ENCODE measurements at places on chromosomes 2 and 18. TPM values are rescaled to one million over a fixed set of nuclear protein-coding genes. Genes with fewer than 3 reads are reported as not detected.

DNA sequence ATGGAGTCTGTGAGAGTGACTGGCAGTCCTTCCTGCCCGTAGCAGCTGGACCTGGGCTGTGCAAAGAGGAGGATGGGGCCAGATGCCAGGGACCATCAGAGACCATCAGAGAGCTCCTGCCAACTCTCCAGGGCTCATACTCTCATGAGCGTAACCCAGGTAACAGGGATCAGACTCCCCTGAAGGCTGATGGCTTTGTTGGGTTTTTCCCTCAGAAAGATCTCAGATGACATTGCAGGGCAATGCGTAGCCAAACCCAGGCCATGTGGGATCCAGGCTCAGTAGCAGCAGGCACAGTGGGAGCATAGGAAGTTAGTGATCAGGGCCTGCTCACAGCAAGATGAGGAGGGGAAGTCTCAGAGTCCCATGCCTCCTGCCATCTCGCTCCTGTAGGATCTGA, 218.0 kb downstream of the LOXHD1 start:
- no peaks in the 10 kb centered on the region for H3K4me1 ChIP-seq
- H3K36me3 ChIP-seq = no peaks in the 10 kb centered on the region
- H3K27ac ChIP-seq = no peak overlapping the region
- no peak for DNase-seq

DNA sequence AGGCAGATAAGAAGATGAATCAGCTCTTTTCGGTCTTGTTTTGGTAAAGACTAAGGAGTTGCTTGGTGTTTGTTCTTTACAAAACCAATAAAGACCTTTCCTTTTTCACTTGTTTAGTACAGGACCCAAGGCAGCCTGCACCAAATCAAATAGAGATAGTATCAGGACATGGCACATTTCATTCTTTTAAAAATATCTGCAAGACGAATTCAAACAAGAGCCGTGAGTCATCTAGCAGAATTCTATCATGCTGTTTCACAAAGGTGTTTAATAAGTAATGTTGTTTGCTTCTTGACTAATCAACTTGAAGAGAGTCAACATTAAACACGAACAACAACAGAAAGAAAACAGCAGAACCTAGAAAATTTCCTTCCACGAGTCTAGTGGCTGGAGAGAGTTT, 102.8 kb upstream of the TTN start:
- no peaks in the 10 kb centered on the region for H3K27me3 ChIP-seq
- no peak overlapping the region for H3K27ac ChIP-seq
- H3K4me1 ChIP-seq = no peaks in the 10 kb centered on the region
- DNase-seq = no peak

DNA sequence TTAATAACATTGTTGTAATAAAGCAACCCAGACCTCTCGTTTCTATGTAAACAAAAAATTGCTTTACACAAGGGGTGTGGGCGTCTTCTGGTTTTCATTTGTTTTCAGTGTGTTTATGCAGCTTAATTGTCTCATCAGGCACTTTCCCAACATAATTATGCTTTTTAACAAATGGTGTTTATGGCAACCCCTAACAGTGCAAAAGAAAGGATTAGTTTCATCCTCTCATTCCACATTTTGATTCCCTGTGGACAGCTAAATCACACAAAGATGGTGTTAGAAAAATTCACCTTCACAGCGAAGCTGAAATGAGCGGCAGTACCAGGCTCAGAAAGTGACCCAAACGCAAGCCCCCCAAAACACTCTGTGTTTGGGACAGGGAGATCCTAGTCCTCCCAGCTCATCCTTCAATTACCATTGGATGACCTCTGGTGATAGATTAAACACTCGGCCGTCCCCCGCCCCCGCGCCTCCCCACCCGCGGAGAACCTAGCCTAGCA, 724 bp downstream of the FTCDNL1 start:
- no peak overlapping the region for H3K27ac ChIP-seq
- H3K4me1 ChIP-seq = peaks cover 9% of the 10 kb centered on the region
- peak overlapping the region; percentile 58 for H3K4me3 ChIP-seq
- no peaks in the 10 kb centered on the region for H3K36me3 ChIP-seq

The SUCLG1 gene
- 88.1 TPM for total RNA-seq

- no peak for DNase-seq
- H3K27ac ChIP-seq = no peak overlapping the region
- no peaks in the 10 kb centered on the region for H3K4me1 ChIP-seq
These were observed 262.9 kb upstream of the CDH2 start for GRCh38 chr18:28439870-28440269.

GRCh38 chr2:96409820-96410164, 74.2 kb downstream of the NCAPH start:
- H3K36me3 ChIP-seq = no peaks in the 10 kb centered on the region
- H3K27ac ChIP-seq = no peak overlapping the region
- no peak overlapping the region for H3K4me3 ChIP-seq
- H3K27me3 ChIP-seq = no peaks in the 10 kb centered on the region
- no peaks in the 10 kb centered on the region for H3K4me1 ChIP-seq
- DNase-seq = peak; percentile 46

- no peaks in the 10 kb centered on the region for H3K27me3 ChIP-seq
- H3K36me3 ChIP-seq = no peaks in the 10 kb centered on the region
- H3K4me1 ChIP-seq = peaks cover 48% of the 10 kb centered on the region
- peak; percentile 54 for DNase-seq
- peak overlapping the region; percentile 11 for H3K27ac ChIP-seq
- H3K4me3 ChIP-seq = no peak overlapping the region
These were observed 13.9 kb downstream of the RDH14 start for GRCh38 chr2:18546567-18546966.

DNA sequence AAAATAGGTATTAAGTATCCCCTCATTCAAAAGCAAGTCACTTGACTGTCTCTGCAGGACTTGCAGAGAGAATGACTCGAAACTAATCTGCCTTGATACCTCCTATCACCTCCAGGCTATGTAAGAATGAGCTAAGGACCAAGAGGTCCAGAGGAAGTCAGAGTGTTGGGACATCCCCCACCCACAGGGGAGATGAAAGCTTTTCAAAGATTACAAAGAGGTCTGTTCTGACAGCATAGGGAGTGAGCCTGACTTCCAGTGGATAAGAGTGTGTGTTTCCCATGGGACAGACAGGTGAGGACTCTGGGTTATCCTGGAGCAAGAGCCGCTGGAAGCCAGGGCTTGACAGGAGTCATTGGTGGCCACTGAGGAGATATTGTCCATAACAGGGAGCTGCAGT, 85.0 kb upstream of the TACR1 start:
- H3K36me3 ChIP-seq = no peaks in the 10 kb centered on the region
- no peak overlapping the region for H3K4me3 ChIP-seq
- no peaks in the 10 kb centered on the region for H3K27me3 ChIP-seq
- DNase-seq = no peak
- H3K27ac ChIP-seq = no peak overlapping the region

DNA sequence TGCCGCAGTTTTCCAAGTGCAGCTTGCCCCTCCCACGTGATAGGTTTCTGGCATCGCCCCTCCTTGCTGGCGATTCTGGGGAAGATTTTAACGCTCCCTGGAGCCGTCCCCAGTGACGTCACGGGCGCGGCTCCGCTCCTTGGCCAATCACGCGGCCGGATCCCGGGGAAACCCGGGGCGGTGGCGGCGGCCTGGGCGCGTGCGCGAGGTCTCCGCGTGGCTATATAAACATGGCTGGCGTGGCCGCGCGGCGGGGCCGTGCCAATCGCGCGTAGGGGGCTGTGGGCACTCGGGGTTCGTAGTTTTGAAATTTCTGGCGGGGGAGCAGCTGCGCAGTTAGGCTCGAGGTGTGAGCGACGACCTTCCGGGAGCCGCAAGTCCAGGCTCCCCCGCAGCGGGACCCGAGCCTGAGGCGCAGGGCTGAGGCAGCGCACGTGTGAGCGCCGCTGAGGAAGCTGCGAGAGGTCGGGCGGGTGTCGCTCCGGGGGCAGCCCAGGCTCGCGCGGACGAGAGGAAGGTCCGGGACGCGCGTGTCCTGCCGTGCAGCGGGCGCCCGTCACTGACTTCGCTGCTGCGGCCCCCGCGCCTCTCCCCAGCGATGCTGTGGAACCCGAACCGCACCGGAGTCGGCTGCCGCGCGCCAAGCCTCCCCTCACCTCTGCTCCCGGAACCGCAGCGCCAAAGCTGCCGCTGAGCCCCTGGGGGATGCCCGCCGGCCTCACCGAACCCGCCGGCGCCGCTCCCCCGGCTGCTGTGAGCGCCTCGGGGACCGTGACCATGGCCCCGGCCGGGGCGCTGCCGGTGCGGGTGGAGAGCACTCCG, at the start of gene TAF4B:
Gene TAF4B, plus strand, starts transcription at position 217 of the 822 bp plus-strand sequence. Its CDS starts 489 bp downstream, at position 706.
- H3K4me1 ChIP-seq = no peaks in the 10 kb centered on the region
- H3K27me3 ChIP-seq = no peaks in the 10 kb centered on the region
- DNase-seq = peak; percentile 95
- H3K27ac ChIP-seq = peak within 1 kb of the TSS; percentile 51

DNA sequence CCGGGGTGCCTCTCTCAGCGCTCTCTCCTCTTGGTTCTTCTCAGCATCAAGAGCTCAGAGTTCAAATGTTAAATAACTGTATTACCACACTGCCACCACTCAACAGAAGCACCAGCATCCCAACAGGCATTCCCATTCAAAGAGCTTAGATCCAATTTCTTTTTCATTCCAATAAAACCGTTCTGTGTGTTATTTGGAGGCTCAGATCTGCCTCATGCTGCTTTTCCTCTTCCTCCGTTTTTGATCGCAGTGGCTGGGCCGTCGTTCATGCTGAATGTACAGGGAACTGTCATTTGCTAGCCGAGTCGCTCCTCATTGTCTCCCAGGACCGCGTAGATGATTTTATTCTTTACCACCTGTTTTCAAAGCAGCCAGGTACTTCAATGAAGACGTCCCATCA, 798.9 kb upstream of the SALL3 start:
- no peaks in the 10 kb centered on the region for H3K36me3 ChIP-seq
- no peak overlapping the region for H3K27ac ChIP-seq
- H3K4me1 ChIP-seq = no peaks in the 10 kb centered on the region
- H3K27me3 ChIP-seq = no peaks in the 10 kb centered on the region

DNA sequence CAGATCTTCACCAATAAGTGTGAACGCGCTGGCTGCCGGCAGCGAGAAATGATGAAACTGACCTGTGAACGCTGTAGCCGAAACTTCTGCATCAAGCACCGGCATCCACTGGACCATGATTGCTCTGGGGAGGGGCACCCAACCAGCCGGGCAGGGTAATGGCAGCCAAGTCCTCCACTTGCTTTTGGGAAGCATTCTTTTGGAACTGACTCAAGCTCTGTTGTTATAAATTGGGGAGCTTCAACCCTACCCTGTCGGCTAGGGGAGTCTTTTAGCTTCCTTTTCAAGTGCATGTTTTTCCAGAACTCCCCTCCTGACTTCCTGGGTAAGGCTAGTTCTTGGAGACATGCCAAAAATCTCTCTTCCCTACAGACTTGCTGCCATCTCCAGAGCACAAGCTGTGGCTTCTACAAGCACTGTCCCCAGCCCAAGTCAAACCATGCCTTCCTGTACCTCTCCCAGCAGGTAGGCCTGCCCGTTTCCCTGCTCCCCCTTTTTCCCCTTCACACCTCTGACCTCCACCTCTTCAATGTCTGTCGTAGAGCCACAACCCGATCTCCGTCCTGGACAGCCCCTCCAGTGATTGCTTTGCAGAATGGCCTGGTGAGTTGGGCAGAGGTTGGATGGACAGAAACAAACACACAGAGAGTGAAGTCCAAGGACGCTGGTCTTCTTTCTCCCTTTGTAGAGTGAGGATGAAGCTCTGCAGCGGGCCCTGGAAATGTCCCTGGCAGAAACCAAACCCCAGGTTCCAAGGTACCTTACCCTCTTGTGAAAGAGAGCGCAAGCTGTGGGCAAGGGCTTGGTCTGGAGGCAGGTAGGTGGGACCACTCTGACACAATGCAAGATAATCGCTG, 1.5 kb downstream of the ZFAND2B start:
- H3K36me3 ChIP-seq = peaks cover 36% of the 10 kb centered on the region
- no peaks in the 10 kb centered on the region for H3K27me3 ChIP-seq
- DNase-seq = peak; percentile 61
- peaks cover 15% of the 10 kb centered on the region for H3K4me1 ChIP-seq
- H3K4me3 ChIP-seq = no peak overlapping the region

Measured in A673 (cell line).